NCI-H1694 (cell line): ENCODE measurements at places on chromosomes 1 and 21.

DNA sequence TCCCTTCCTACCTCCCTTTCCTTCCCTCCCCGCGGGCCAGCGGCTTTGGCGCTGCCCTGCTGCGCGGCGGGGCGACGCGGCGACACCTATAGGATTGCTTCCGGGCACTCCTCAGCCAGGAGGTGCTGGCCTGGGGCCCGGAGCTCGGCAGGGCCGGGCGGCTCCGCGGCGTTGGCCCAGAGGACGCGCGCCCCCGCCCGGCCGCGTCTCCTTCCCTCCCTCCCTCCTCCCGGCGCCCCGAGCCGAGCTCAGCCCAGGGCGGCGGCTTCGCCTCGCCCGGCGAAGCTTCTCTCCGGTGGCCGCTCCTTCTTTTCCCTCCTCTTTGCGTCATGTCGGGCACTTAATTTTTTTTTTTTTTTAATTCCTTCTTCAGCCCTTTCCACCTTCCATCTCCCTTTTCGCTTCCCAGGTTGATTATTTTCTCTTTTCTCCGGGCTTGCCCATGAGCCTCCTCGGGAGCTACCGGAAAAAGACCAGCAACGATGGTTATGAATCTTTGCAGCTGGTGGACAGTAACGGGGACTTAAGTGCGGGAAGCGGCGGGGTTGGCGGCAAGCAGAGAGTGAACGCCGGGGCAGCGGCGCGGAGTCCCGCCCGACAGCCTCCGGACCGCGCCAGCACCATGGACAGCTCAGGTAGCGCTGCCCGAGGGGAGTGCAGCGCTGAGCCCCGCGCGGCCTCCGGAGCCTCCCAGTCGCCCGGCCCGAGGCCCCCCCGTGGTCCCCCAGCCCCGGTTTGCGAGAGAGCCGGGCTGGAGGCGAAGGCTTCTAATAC is at the start of gene DNAJC6:
TSS of gene DNAJC6 (plus strand) at position 240 of the 774 bp plus-strand sequence. CDS start at position 443, 203 bp downstream.
- DNase-seq = peak; percentile 30

- peak; percentile 31 for DNase-seq
Observed at GRCh38 chr1:19251305-19252196, at the start of the genes EMC1 and MRTO4. TSS of gene EMC1 (minus strand) at chr1:19251524. CDS start at chr1:19251509, 15 bp downstream. TSS of gene MRTO4 (plus strand) at chr1:19251805. CDS start at chr1:19251836, 31 bp downstream.

GRCh38 chr1:197675583-197676208 is 99.6 kb downstream of the DENND1B start:
- peak; percentile 55 for DNase-seq

DNA sequence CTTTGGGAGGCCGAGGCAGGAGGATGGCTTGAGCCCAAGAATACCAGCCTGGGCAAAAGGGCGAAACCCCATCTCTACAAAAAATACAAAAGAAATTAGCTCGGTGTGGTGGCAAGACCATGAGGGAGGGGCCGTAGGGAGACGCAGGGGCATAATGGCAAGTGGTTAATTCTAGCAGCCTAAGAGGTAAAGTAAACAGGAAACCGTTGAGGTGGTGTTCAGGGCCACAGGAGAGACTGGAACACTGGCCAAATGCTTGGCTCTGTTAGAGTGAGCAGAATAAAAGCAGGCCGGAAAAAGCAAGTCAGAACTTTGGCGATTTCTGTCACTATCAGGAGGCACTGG is 89.2 kb downstream of the RIPK4 start:
- no peak for DNase-seq

- no peak for DNase-seq
Observed at GRCh38 chr21:42179316-42179715, 39.6 kb upstream of the ABCG1 start.

DNA sequence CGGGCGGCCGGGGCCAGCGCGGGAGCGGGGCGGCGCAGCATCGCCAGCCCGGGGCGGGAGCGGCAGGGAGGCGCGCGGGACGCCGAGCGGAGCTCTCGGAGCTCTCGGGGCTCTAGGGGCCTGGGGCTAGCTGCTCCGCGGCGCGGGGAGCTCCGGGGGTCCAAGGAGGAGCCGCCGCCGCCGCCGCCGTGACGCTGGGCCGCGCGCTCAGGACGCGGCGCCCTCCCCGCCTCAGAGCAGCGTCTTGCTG is 147 bp downstream of the CLSTN1 start:
- no peak for DNase-seq

GRCh38 chr21:17250778-17251241 is 262.0 kb upstream of the CXADR start:
- DNase-seq = no peak

GRCh38 chr1:18530587-18531502 is 50.1 kb downstream of the KLHDC7A start:
- DNase-seq = no peak

DNA sequence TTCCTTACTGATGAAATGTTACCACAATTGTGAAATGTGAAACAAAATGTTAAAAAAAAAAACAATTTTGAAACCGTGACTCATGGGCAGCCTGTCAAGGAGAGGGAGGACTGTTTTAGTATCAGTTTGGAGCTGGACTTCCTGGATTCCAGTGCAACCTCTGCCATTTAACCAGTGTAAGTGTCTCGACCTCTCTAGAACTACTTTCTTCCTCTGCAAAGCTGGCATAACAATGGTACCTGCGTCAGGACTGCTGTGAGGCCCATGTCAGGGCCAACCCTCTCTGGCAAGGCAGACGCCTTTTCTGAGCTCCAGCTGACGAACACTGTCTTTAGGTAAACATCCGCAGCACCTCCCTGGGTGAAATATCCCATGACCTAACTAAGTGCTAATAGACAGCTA is 20.9 kb downstream of the URB1 start:
- no peak for DNase-seq

DNA sequence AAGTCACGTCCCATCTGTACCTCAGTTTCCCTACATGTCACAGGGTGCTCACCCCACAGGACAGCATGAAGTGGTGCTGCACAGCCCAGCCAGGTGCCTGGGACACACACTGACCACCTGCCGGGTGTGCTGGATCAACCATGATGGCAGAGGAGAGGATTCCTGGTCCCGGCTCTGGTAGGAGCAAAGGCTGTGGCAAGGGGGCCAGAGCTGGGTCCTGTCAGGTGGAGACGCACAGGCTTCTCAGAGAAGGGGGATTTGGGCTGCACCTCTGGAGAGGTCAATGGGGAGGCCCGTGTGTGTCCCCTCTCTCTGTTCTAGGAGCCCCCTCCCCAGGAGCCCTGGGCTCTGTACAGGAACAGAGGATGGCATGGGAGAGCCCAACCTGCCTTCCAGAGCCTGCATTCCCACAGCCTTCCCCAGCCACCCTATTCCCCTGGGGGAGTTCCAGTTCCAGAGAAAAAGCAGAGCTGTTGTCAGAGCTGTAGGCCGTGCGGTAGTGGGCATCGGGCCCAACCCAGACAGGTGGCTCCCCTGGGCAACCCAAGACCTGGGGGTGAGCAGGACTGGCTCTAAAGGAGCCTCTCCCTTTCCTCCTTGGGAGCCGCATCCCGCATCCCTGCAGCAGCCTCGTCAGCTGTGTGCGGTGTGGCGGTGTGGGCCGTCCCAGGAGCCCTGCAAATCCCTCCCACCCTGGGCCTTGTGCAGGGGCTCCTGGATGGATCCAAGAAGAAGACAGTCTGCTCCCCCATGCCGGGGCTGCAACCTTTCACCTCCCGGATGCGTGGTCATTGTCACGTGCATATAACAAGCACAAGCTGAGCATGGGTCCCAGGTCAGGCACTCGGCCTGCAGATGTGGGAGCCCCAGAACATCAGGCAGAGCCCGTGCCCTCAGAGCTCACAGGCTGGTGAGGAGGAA is 2.9 kb upstream of the TFF3 start:
- no peak for DNase-seq

DNA sequence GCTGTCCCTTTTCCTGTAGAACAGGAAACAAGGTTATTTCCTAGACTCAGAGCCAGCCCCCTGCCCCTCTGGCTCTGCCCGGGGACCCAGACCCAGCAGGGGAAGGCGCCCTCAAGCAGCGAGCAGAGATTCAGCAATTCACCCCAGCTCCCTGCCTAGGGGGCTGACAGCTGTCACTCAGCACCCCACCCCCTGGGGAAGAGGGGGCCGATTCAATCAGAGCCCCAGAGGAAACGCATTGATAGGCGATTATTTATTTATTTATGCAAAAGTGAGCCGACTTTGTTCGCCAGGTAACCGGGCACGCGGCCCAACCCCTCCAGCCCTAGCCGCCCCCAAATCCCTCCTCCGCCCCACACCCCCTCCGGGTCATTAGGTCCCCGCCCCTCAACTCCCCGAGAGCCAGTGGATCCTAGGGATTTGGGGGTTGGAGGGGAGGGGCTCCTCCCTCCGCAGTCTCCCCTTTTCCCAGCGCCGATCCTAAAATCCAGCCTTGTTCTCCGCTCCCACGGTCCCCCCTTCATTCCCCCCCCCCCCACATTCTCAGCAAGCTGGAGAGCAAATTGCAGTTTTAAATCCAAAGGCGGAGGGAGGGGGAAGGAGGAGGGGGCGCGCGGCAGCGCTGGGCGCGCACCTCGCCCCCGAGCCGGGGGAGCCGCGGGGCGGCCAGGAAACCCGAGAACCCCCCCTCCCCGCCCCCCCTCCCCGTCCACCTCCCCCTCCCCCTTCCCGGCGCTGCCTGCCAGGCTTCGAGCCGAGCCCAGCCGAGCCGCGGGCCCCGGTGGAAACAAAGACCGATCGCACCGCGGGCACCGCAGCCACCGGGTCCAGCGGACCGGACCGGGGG is 1.3 kb downstream of the AHDC1 start:
- DNase-seq = no peak

DNA sequence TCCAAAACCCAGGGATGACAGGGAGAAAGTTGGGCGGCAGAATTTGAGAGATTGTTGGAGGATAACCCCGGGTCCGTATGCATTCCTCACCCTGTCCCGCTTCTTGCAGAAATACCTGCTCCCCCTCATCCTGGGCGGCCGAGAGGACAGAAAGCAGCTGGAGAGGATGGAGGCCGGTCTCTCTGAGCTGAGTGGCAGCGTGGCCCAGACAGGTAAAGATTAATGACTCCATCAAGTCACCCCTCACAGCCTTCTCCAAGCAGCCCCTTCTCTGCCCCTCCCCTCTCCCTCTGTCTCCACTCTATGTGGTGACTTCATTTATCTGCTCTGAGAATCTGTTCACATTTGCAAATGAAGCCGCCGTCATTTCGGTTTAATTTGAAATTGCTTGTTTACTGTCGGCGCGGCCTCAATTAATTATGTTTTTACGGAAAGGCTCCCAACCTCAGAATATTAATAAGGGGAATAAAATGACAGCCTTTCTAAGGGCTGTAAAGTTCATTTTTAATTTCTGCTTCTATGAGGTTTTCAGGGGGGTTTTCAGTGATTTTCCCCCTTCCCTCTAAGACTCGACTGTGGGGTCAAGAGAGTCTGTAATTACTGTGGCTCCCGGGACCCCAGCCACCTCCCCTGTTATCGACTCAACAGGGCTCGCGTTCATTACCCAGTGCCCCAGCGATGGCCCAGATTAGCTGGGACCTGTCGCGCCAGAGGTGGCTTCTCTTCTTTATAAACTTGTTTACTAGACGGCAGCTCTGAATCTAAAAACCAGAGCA is 148.3 kb downstream of the PEX14 start:
- no peak for DNase-seq

- DNase-seq = no peak
Observed at GRCh38 chr1:110242062-110242461, 31.9 kb downstream of the KCNC4 start.

DNA sequence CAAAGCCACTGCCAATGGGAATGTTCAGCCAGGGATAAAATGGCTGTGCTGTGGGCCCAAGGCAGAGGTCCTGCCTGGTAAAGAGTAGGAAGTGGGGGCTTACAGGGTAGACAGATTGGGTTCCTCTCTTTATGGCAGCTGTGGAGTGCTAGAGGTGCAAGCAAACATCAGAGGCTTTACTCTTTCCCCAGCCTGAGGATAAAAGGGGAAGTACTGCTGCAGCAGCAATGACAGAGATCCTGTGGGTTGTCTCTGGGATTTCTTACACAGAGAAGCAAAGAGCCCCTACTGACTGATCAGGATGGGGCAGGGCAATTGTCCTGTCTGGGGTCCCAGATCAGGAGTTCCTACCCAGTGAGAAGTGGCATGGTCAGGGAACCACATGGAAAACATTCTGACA is 54.2 kb downstream of the DRAM2 start:
- DNase-seq = no peak

DNA sequence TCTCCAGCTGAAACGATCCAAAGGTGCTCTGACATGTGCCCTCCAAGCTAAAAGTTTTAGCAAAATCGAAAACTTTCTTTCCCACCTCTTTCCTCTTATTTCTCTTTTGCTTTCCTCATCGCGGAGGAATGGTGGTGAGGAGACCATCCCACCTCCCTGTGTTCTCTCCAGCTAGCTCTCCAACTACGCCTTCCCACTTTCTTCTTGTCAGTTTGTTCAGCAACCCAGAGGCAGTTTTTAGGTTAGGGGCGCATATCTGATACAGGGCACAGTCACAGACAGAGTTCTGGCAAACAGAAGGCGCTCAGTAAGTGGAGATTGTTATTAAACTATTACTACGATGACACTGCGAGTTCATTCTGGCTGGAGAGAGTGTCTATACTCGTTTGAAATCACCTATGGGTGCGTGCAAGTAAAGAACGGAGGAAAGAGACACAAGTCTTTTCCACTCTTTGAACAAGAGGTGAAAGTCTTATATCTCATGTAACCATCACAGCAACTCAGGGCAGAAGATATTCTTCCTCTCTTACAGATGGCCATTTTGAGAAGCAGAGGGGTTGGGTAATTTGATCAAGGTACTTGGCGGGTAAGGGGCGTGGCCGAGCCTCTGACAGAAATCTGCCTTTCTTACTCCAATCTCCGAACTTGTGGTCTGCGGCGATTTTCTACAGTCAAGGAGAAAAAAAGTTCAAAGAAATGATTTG is 13.9 kb downstream of the HLX start:
- no peak for DNase-seq

DNA sequence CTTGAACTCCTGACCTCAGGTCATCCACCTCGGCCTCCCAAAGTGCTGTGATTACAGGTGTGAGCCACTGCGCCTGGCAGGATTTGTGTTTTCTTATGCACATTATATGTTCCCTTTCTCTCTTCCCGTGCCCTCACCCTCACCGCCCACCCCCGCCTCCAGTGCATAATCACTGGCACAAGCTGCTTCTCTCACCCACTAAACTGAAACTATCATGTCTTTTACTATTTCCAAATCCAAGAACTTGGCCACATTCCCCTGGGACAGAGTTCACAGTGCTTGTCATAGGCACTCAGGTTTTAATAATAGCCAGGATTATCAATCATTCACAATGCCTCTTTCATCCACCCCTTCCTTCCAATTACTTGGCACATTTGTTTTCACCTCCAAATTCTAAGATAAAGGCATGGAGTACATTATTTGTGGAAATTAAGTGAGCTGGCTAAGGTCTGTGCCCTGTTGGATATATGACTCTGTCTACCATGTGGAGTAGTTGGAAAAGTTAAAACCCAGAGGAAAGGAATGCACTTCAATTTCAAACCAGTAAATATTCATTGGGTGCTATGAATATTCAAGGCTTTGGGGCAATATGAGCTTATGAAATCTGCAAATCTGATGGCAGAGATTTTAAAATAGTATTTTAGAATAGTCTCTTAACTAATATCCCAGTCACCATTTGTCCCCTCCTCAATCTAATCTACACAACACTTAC is 17.6 kb upstream of the MAPKAPK2 start:
- DNase-seq = no peak

DNA sequence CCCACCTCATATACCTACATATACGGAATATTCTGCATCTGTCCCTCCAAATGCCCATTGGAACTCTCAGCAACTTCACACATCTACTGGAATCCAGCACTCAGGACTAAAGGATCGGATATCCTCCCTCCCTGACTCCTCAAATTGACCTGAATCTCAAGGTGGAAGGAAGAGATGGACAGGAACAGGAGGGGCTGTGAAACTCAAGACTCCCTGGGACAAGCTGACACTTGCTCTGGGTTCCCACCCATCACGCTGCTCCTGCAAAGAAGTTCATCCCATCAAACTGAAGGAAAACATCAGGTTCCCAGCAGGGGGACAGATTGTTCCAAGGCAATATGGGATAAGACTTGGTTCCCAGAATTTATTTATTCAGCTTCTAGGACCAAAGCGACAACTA is 30.3 kb upstream of the TIAM1 start:
- DNase-seq = no peak

GRCh38 chr1:90969241-90969640 is 52.6 kb downstream of the ZNF644 start:
- no peak for DNase-seq
